BJ (cell line): ENCODE measurements at places on chromosomes 7 and 10. TPM values are rescaled to one million over a fixed set of nuclear protein-coding genes. Genes with fewer than 3 reads are reported as not detected.

PHYH gene
- 7.1 and 11.0 TPM in 2 replicates for polyA plus RNA-seq

COL28A1 gene
- polyA plus RNA-seq = 0.04 and 0.11 TPM in 2 replicates

TRIM50 gene
- polyA plus RNA-seq = not detected in 2 replicates

RBM28 gene
- 14.8 and 16.1 TPM in 2 replicates for polyA plus RNA-seq

OR13A1 gene
- not detected in 2 replicates for polyA plus RNA-seq

OR9A2 gene
- polyA plus RNA-seq = not detected in 2 replicates

PSD gene
- 1.2 and 1.8 TPM in 2 replicates for polyA plus RNA-seq

TSPAN13 gene
- 4.6 and 12.6 TPM in 2 replicates for polyA plus RNA-seq

SPDYE9 gene
- polyA plus RNA-seq = not detected in 2 replicates

LIPJ gene
- 0.01 TPM in 1 of 2 replicates, not detected in the other for polyA plus RNA-seq

CUBN gene
- polyA plus RNA-seq = 0.39 TPM in 2 replicates

SUN3 gene
- polyA plus RNA-seq = not detected in 2 replicates

GPR37 gene
- polyA plus RNA-seq = 0.25 and 0.33 TPM in 2 replicates

CPXM2 gene
- 13.9 and 14.4 TPM in 2 replicates for polyA plus RNA-seq

FKBP6 gene
- not detected in 2 replicates for polyA plus RNA-seq

WNT2 gene
- polyA plus RNA-seq = 7.7 and 8.4 TPM in 2 replicates

NOBOX gene
- not detected in 2 replicates for polyA plus RNA-seq

SLC26A3 gene
- polyA plus RNA-seq = not detected in 2 replicates

AMPH gene
- polyA plus RNA-seq = 1.5 and 1.6 TPM in 2 replicates

TCAF2 gene
- polyA plus RNA-seq = 1.7 and 1.9 TPM in 2 replicates

HOXA6 gene
- polyA plus RNA-seq = 0.45 and 0.77 TPM in 2 replicates

ICA1 gene
- polyA plus RNA-seq = 0.15 and 0.60 TPM in 2 replicates

EBLN1 gene
- not detected in 2 replicates for polyA plus RNA-seq

NPTX2 gene
- polyA plus RNA-seq = 1.5 and 2.4 TPM in 2 replicates

TLL2 gene
- 0.05 and 0.06 TPM in 2 replicates for polyA plus RNA-seq

KIFBP gene
- 27.4 and 36.9 TPM in 2 replicates for polyA plus RNA-seq

SFTPA1 gene
- polyA plus RNA-seq = not detected in 2 replicates

CNNM1 gene
- 1.1 and 1.3 TPM in 2 replicates for polyA plus RNA-seq

VPS37D gene
- 2.2 and 3.3 TPM in 2 replicates for polyA plus RNA-seq

HKDC1 gene
- 0.09 and 0.18 TPM in 2 replicates for polyA plus RNA-seq

COL13A1 gene
- polyA plus RNA-seq = 9.8 and 11.9 TPM in 2 replicates

TMEM270 gene
- polyA plus RNA-seq = not detected in 2 replicates

TAF6 gene
- polyA plus RNA-seq = 18.2 and 39.5 TPM in 2 replicates

CUX1 gene
- polyA plus RNA-seq = 23.9 and 36.5 TPM in 2 replicates

KIN gene
- 2.6 and 8.3 TPM in 2 replicates for polyA plus RNA-seq

FGL2 gene
- 0.01 TPM in 1 of 2 replicates, not detected in the other for polyA plus RNA-seq

OR6V1 gene
- polyA plus RNA-seq = not detected in 2 replicates

MUC3A gene
- not detected in 2 replicates for polyA plus RNA-seq

PRXL2A gene
- 1.0 and 1.3 TPM in 2 replicates for polyA plus RNA-seq

KCNMA1 gene
- 21.4 and 26.3 TPM in 2 replicates for polyA plus RNA-seq

FOXI2 gene
- polyA plus RNA-seq = not detected in 2 replicates

CRPPA gene
- polyA plus RNA-seq = 0.39 and 0.78 TPM in 2 replicates

SLIT1 gene
- 0.01 and 0.02 TPM in 2 replicates for polyA plus RNA-seq
